ENCODE measurements at places on chromosomes 1 and 21.

- no peak for DNase-seq
- H3K27me3 ChIP-seq = no peaks in the 10 kb centered on the region
- H3K4me1 ChIP-seq = no peaks in the 10 kb centered on the region
- peaks cover 73% of the 10 kb centered on the region for H3K36me3 ChIP-seq
Observed at GRCh38 chr1:222732216-222733159, 4.5 kb upstream of the FAM177B start.

- no peaks in the 10 kb centered on the region for H3K27me3 ChIP-seq
- no peak overlapping the region for H3K27ac ChIP-seq
- no peaks in the 10 kb centered on the region for H3K36me3 ChIP-seq
- peaks cover 13% of the 10 kb centered on the region for H3K4me1 ChIP-seq
- no peak overlapping the region for H3K4me3 ChIP-seq
- no peak for DNase-seq
Observed at GRCh38 chr1:91790392-91790791, 95.6 kb downstream of the TGFBR3 start.

DNA sequence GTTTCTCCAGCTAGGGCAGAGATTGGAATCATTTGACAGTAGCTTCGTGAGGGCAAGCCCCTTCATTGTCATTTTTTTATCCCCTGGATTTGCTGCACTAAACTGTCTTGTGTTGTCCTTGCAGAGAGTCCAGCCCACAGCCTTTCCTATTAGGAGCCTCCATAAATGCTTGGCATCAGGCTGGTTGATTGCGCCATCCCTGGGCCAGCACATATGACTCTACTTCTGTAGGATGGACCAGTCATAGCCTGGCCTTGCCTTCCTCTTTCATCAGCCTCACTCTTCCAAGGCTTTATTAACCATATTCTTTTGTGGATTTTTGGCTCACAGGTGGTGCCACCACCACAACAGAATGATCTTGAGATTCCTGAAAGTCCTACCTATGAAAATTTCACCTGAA lies 31.4 kb downstream of the LY9 start:
- peaks cover 3% of the 10 kb centered on the region for H3K4me1 ChIP-seq
- no peaks in the 10 kb centered on the region for H3K27me3 ChIP-seq
- no peak overlapping the region for H3K4me3 ChIP-seq

GRCh38 chr1:110002695-110003094 lies 18.1 kb downstream of the AHCYL1 start:
- no peak for DNase-seq
- H3K4me3 ChIP-seq = no peak overlapping the region
- H3K36me3 ChIP-seq = no peaks in the 10 kb centered on the region
- H3K4me1 ChIP-seq = peaks cover 10% of the 10 kb centered on the region
- H3K27ac ChIP-seq = no peak overlapping the region

- H3K4me1 ChIP-seq = peaks cover 11% of the 10 kb centered on the region
- H3K27ac ChIP-seq = no peak overlapping the region
- no peaks in the 10 kb centered on the region for H3K27me3 ChIP-seq
- no peak for DNase-seq
- peaks cover 60% of the 10 kb centered on the region for H3K36me3 ChIP-seq
Observed at GRCh38 chr1:10170239-10170574, 40.2 kb upstream of the KIF1B start.

GRCh38 chr1:56146449-56146848 lies 432.9 kb downstream of the PLPP3 start:
- no peaks in the 10 kb centered on the region for H3K36me3 ChIP-seq
- H3K27ac ChIP-seq = no peak overlapping the region
- DNase-seq = no peak

GRCh38 chr1:21773585-21773984 lies 9.4 kb downstream of the USP48 start:
- H3K27me3 ChIP-seq = no peaks in the 10 kb centered on the region
- H3K4me1 ChIP-seq = peaks cover 42% of the 10 kb centered on the region
- H3K4me3 ChIP-seq = no peak overlapping the region
- no peak overlapping the region for H3K27ac ChIP-seq

Data from CD4-positive, alpha-beta T cell (primary cell).